ENCODE measurements at places on chromosomes 5 and 9.

DNA sequence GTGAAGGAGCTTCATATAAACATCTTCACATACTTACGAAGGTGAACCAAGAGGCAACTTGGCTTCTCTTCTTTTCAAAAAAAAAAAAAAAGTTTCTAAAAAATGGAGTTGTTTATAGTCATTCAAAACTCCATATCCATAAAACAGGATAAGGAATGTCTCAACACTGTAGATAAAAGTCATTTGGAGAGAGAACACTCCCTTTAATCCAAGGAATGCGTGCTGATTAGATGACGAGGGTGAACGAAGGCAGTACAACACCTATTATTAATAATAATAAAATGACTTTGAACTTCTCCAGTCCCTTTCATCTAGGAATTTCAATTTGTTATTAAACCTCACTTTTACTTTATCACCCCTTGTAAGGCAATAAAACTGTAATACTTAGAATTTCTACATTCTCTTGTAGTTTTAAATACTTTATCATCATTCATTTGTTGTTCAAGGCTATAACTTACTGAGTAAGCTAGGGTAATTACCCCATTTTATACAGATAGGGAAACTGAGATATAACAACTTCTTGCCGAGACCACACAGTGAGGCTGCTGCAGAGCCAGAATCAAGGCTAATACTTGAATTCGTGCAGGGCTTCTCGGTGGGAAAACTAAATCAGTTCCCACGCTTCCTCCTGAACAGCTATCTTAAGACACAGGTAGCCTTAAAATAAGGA is 377.1 kb downstream of the EFNA5 start:
- DNase-seq = no peak

- DNase-seq = no peak
These were observed 1786.4 kb upstream of the WWC1 start for GRCh38 chr5:166505067-166505466.

DNA sequence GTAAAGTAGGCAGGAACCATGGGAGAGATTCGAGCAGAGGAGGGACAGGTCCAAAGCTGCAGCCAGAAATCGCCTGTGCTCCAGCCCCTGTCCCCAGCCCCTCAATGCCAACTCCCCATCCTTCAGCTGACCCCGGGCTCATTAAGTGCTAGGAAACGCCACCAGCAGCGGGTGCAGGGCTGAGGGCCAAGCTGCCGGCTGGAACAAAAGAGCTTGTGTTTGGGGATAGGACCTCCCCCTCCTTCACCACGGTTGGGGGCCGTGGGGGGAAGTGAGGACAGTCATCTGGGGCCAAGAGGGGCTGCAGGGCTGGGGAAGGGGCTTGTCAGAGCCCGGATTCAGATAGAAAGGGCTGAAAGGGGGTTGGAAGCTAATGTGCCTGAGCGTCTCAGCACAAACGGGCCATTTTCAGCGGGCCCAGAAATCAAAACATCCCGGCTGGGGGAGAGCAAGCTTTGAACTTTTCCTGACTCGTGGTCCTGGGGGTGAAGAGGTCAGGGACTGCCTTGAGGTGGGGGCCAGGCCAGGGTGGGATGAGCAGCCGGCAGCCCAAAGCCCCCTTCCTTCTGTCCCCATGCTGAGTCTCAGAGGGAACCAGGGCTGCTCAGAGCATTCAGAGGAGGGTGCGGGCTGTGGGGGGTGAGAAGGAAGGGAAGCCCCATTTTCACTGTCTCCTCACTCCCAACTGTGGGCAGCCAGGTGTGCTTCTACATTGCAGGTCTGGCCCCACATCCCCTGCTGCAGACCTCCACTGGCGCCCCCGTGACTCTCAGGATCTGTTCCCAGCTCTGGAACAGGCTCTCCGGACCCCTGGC is 69.4 kb upstream of the DAB2IP start:
- DNase-seq = no peak

DNA sequence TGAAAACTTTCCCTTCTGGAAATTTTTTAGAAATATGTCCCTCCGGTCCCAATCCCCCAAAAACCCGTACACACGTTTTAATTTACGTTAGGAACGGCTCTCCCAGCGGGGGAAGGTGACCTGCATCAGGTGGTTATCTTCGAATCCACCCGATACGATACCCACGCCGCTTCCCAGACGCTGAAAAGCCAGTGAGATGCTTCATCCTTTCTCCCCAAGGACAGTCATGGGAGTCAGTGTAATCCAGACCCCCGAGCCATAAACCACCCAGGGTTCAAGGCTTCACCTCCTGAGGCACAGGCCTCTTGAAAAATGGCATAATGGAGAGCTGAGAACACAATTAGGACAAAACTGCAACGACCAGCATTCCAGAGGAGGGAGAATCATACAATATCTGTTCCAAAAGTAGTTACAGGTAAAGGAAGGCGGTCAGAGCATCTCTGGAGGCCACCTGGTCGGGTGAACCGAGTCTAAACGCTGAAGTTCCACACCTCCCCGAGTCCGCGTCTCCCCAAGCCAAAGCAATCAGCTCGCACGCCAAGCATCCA is 857 bp downstream of the FAM169A start:
- no peak for DNase-seq

DNA sequence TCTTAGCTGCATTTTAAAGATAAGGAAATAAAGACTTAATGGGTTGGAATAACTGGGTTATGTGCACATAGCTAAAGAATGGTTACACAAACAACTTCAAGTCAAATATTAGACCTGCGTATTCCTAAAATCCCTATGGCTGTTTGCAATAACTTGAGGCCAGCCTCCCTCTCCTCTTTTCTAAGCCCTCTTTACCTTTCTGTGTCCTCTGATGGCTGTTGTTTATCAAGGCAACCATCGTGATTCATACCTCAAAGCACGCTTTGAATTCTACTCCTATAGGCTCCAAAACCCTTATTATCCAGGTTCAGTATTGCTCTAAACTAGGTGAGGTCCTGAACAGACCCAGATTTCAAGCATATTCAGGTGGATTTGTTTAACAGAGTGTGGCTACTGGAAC is 45.6 kb upstream of the LCP2 start:
- no peak for DNase-seq

GRCh38 chr9:115524453-115525059 is 406.6 kb upstream of the TNC start:
- DNase-seq = no peak

DNA sequence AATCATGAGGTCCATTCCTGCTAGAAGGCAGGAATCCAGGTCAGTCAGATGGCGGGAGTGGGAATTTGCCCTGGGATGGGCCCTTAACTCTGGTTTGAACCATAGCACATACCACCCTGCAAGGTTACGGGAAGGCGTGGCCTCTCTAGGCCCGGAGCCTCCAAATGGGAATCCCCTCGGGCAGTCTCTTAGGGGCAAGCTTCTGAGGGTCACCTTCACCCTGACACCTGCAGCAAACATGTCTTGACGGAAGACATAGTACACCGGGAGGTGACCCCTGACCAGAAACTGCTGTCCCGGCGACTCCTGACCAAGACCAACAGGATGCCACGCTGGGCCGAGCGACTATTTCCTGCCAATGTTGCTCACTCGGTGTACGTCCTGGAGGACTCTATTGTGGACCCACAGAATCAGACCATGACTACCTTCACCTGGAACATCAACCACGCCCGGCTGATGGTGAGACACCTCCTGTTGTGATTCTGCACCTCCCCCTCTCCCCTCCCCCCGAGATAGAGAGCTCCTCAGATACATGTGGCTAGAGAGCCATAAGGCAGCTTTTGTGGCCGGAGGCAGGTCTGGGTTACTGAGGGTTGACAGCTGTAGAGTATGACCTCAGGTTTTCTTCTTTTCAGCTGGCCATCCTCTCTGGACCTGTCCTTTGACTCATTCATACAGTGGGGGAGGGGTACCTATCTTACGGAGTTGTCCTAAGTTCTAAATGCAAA is 957 bp downstream of the PRELID1 start:
- DNase-seq = no peak

- DNase-seq = no peak
These were observed 297.9 kb upstream of the PTGER4 start for GRCh38 chr5:40381676-40382363.

- no peak for DNase-seq
These were observed 8.0 kb downstream of the DMXL1 start for GRCh38 chr5:119078861-119079260.

GRCh38 chr5:71865665-71866320 is 146.7 kb downstream of the CARTPT start:
- DNase-seq = no peak

- DNase-seq = no peak
These were observed 29.0 kb upstream of the PRR16 start for GRCh38 chr5:120435129-120435528.

DNA sequence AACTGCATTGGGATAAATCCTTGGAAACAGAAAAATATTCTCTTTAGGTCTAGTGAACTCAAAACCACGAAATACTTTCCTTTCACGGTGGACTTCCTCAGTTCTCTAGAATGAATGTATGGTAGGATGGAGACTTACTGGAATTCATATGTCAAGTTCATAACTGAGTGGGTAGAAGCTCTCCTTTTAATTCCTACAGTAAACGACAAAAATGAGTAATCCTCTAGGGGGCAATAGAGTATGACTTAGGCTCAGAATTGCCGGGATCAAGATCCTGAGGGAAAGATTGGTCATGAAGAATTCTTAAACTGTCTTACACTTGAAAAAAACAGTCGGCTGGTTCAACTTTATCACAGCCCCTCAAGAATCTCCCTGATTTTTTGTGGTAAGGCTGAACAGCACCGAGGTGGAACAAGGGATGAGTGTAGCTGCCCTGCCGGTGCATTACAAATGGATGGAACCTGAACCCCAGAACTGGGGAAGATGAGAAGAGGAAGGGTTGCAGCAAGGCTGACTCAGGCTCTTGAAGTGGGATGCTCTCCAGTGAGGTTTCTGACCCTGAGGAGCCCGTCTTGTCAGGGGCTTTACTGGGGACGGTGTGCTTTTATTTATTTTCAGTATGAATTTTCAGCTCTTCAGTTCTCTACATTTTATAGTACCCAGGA is 14.0 kb upstream of the LOX start:
- no peak for DNase-seq

- peak; percentile 85 for DNase-seq
These were observed 542 bp upstream of the TRIM52 start for GRCh38 chr5:181261320-181262049.

GRCh38 chr5:116075191-116075831 is 9.5 kb upstream of the COMMD10 start:
- no peak for DNase-seq

DNA sequence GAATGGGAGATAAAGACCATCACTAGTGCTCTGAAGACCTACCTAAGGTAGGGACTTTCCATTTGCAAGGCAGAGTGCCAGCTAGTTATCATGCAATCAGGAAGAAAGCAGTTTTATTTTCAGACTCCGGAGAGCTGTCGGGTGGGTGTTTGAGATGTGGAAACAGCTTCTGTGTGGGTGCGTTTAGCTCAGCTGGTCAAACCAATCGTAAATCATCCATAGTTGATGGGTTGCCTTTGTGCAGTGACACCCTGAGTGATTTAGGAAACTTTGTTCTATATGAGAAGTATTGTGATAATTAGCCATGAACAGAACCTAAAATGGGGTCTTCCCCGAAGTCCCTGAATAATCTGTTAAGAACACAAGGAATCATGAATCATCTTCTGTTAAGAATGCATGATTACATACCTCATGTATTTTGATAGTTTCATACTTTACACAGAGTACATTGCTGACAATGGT is 284.3 kb downstream of the ARHGAP26 start:
- DNase-seq = no peak

GRCh38 chr5:133775584-133776304 is 163.4 kb upstream of the FSTL4 start:
- DNase-seq = no peak
